ENCODE measurements at places on chromosomes 12 and 14.

- DNase-seq: no peak
These were observed 177.9 kb downstream of the RBM19 start for GRCh38 chr12:113788020-113788856.

GRCh38 chr12:1806301-1807086, 13.9 kb upstream of the LRTM2 start:
- no peak for DNase-seq

- no peak for DNase-seq
These were observed 54.1 kb upstream of the RASSF3 start for GRCh38 chr12:64556231-64556630.

DNA sequence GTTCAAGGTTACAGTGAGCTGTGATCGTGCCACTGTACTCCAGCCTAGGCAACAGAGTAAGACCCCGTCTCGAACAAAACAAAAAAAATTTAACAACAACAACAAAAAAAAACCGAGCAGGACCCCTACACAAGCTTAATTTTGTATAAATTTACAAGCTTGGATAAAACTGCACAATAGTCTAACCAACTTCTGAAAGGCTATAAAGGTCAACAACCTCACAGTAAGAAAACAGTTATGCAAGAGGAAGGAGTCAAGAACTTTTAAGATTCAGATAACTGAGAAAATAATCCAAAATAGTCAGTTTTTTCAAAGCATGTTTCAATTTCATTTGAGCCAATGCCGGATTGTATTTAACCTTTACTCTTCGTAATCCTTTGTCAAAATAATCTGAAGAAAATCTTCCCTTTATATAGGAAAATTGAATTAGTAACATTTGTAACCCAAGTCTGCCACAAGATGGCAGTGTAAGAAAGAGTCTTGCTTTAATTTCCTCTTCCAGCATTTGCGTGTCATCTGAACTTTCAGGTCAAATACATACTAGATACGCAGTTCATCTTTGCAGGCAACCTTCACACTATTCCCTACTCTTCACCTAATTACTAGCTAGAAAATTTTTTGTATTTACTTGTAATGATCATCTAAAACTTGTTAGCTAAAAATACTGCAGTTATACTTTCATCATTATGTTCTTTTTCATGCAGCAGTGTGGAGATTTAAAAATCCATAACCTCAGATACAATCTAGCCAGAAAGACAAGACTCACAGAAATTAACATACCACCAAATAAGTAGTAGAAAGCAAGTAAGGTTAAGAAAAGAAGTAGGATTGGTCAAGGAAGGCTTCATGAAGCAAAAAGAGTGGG, 5.8 kb downstream of the CCNB1IP1 start:
- no peak for DNase-seq

DNA sequence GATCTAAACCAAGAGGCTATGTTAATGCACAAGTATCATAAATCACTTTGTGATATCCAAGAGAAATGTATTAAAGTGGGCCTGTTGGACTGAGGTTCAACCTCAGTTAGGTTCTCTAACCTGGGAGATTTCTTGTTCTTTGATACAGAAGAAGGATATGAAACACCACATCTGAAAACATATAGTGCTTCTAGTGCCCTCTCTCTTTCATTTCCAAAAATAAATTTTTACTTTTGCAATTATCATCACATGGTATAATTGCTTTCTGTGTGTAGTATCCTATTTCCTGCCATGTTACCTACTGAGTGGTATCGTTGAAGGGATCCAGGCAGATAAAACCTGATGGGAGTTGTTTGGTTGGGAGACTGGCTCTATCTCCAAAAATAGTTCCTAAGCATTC, 264.9 kb downstream of the CCER1 start:
- DNase-seq: no peak

DNA sequence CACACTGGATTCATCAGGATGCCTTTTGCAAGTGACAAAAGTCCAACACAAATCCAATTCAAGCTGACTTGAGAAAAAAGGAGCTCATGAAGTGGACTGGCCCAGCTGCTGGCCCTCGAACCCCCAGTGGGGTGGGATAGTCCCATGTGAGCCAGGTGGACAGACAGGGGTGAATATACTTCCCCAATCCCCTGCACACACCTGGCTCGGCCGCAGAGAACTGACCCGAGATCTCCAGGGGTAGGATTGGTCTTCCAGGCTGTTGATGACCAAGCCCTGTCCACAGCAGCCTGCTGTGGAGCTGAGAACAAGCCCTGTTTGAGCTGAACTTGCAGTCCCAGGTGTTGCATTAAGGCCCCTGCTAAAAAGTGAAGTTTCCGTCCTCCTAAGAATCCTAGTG, 56.2 kb downstream of the TPCN1 start:
- no peak for DNase-seq

DNA sequence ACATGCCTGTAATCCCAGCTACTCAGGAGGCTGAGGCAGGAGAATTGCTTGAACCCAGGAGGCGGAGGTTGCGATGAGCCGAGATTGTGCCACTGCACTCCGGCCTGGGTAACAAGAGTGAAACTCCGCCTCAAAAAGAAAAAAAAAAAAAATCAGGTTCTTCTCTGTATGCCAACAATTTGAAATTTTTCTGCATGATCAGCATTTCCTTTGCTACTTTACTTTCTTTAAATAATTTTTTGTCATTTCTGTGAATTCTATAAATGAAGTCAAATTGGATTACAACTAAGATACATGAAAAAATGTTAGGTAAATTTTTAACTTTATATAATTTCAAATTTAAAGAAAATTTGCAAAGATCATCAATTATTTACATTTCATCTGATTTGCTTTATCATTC, 87.8 kb downstream of the NUMB start:
- DNase-seq: no peak

DNA sequence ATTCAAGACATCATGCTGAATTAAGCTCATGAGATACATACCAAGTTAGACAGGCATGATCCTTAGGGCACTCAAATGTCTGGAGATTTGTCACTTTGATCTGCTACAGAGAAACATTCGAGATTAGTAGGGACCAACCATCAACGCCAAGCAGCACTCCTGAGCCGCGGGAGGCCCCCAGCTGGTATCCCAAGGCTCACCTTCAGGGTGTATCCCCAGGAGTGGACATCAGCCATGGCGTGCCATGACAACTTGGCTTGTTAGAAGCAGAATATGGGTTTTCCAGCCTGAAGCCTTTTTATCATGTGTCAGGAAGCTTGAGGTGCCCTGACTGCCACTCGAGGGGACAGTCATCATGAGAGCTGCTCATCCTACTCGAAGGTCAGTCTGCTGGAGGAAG, 39.1 kb upstream of the GPHB5 start:
- DNase-seq: no peak

GRCh38 chr14:97331058-97331457, 533.9 kb downstream of the VRK1 start:
- DNase-seq: no peak

GRCh38 chr14:66782853-66783252, 274.9 kb downstream of the GPHN start:
- DNase-seq: no peak

DNA sequence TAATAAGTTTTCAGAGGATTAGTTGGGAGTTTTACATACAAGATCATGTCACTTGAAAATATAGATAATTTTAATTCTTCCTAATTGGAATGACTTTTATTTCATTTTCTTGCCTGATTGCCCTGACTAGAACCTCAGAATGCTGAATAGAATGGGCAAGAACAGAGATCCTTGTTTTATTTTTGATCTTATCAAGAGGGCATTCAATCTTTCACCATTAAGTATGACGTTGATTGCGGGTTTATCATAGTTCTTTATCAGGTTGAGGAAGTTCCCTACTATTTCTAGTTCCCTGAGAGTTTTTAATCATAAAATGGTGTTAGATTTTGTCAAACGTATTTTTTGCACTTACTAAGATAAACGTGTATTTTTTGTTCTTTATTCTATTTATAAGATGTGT, 124.3 kb downstream of the DICER1 start:
- no peak for DNase-seq
